ENCODE measurements at places on chromosomes 11 and 22.

DNA sequence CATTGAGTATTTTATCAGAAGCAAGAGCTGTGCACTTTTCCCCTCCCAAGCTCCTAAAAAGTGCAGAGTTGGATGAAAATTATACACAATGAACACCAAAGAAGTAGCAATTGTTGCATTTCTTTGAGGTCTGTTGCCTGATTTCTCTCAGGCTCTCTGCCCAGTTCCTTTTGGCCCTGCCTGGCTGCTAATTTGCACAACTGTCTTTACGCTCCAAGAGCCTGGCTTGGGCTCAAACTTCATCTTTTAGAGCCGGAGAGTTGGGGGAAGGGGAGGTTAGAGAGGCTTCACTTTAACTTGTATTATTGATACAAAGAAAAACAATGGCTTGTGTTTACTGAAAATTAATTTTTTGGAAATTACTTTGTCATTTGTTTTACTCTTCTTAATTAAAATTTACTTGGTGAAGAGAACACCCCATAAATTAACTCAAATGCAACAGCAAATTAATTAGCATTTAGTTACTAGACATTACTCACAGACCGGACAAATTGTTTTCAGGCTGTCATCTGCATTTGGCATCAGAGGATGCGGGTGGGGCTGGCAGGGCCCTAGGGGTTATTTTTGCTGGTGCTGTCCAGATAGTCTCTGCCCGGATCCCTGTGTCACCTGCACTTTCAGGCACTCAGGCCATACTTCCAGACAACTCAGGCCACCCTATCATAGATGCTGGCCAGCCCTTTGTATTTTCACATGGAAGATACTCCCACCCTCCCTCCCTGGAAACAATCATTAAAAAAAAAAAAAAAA lies 407.3 kb downstream of the NXPE2 start:
- ATAC-seq = no peak

DNA sequence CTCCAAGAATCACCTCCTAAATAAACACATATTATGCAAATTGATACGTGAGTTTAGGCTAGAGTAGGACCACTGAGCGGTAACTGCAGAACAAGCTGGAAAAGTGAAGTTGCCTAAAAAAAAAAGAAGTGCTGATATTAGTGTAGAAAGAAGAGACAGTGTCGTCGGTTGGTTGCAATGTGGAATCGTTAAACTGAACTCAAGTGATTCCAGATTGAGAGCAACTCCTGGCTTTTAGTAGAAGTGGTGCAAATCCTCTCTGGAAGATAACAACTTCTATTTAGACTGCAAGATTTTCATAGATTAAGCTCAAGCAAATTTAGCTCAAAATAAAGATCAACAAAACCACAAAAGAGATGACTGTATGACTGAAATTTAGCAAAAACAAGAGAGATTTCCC lies 97.0 kb upstream of the PGR start:
- no peak for ATAC-seq

DNA sequence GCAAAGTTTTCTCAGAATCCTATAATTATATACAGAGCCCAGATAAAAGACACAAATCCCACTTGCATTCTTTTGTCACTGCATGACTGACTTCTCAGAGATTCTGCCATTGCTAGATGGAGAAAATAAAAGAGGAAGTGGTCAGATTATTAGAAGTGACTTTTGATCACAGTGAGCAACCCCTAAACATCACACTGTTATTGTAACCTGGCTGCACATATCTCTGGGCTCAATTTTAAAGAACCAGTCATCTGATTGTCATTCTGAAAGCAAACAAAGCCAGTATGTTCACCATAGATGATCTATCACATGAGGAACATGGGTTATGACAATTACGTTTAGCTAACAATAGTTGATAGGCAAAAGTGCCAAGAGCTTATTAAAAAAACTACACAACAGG lies 47.8 kb downstream of the COPB1 start:
- peak; percentile 92 for ATAC-seq

DNA sequence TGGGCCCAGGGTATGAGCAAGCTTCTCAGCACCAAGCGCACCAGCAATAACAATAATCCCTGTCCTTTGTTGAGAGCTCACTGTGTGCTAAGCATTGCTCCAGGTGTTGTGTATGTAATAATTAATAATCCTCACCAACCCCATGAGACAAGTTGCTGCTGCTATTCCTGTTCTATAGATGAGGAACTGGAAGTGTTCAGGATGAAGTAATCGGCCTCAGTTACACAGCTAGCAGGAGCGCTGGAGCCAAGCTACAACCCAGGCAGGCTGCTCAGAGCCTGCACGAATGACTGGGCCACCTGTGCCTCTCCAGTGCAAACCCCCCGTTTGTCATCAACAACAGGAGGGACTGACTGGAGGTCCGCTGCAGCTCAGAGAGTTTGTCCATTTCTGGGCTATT lies 35.2 kb upstream of the CECR2 start:
- ATAC-seq = no peak

- ATAC-seq = no peak
These were observed 28.3 kb downstream of the MUC6 start for GRCh38 chr11:1008001-1008802.

DNA sequence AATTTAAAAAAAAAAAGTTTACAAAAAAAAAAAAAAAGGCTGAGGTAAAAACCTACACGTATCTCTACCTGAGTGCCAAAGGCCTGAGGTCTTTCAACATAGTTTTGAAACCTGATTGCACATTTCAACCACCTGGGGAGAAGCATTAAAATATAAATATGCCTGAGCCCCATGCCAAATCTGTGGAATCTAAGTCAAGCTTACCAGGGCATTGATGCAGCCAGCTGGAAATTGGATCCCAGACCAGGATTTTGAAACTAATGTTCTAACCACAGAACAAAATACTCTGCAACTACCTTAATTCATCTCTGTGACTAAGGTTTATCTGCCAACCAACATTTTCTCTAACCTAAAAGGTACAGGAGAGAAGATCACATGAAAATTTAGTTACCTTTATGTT lies 38.8 kb upstream of the CHRNA10 start:
- no peak for ATAC-seq

Measured in stimulated activated memory B cell treated with anti-CD40 and anti-IgM and Interleukin-4, amounts not matched to agents 10 μg/mL and 1 μg/mL and 100 μg/mL, for 72 hours (primary cell).